Sciatic nerve (tissue), 2 donors: ENCODE measurements at places on chromosomes 6 and 20. TPM values are rescaled to one million over a fixed set of nuclear protein-coding genes. Genes with fewer than 3 reads are reported as not detected.

TNFRSF6B gene
- 6.1 TPM for total RNA-seq

SPDEF gene
- total RNA-seq: not detected

DNA sequence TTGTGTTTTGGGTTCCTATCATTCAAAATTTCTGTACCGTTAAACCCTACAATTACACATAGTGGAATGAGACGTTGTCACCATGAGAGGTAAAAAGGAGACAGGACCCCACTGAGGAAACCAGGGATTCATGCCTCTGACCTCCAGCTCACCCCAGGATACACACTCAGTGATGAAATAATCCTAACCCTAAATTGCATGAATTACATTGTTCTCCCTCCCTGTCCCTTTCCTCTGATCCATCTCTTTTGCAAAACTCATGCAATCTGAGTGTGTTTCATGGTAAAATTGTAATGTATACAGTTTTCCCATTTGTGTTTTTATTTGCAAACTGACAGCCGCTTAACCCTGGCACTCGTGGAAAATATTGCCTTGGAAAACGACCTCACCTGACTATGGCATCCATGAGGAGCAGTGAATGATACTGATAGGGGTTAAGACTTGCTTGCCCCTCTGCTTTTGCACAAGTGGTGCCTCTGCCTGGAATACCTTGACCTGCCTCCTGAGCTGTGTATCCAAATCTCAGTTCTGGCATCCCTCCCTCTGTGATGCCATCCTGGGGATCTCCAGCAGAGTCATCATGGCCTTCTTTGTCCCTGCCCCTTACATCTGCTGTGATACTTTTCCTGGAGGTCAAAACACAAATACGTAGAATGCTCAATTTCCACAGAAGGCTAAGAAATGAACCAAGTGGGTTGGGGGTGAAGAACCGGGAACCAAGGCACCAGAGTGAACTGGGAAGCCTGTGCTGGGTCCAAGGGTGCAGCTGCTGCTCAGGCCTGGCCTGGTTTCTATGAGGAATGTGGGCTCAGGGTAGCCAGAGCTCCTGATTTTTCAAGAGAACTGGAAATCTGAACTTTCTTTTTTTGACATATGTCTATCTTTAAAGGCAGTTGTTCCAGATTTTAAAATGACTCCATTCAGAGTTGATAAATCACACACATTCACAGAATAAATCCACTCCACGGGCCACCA, 211.6 kb upstream of the ZNF217 start:
- no peak for DNase-seq

- no peak for DNase-seq
Observed at GRCh38 chr6:122130026-122130348, 269.5 kb upstream of the HSF2 start.

- no peak for DNase-seq
Observed at GRCh38 chr6:161242779-161243693, 30.8 kb downstream of the AGPAT4 start.

DNA sequence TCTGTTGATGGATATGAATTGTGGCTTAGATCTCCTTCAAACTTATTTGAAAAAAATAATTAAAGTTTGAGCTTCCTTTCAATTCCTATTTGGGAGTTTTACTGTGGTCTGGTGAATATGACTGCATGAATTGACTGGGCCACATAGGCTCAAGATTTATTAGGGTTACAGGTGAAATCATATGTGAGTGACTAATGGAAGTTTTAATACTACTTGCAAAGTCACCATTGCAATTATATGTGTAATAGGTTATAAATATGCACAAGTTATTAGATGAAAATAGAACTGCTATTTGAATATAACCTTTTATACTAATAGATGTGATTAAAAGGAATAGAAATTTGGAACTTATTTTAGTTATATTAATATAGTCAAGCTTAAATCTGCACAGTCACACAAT, 712.1 kb upstream of the MMS22L start:
- no peak for DNase-seq

- no peak for DNase-seq
Observed at GRCh38 chr6:75115481-75115880, 90.4 kb downstream of the COL12A1 start.

GRCh38 chr6:110266996-110267395, 86.8 kb downstream of the CDC40 start:
- no peak for DNase-seq

DNA sequence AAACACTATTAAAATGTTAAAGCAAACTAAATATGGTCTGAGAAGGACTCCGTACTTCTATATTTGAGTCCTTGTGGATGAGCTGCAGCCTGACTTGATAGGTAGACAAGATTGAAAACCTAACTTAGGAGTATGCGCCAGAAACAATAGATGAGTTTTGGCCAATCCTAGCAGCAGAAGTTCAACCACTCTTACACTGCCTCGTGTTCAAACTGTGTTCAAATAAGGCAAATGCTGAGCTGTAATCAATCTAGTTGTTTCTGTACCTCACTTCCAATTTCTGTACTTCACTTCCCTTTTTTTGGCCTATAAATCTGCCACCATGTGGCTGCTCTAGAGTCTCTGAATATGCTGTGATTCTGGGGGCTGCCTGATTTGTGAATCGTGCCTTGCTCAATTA, 13.2 kb upstream of the SERINC1 start:
- DNase-seq: no peak

GRCh38 chr6:11291582-11291981, 59.1 kb upstream of the NEDD9 start:
- DNase-seq: no peak

GRCh38 chr6:105791179-105791578, 295.0 kb upstream of the PRDM1 start:
- DNase-seq: no peak

GRCh38 chr20:16664020-16664419, 65.8 kb upstream of the SNRPB2 start:
- no peak for DNase-seq

DNA sequence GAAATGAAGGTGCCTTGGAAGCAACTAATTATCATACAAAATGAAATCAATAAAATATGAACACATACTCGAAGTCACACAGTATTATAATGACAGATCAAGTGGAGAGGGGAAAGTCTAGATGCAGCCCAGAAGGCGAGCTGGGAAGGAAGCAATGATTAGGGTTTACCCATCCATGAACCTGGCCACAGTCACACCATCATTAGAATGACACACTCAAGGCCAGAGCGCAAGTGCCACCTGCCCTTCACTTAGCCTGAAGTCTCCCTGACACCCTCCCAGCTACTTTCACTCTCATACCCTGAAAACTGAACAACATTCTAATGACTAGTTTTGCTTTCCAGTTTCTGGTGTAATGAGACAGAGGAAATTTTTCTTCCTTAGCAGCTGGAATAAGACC, 302.8 kb upstream of the JARID2 start:
- DNase-seq: no peak

DNA sequence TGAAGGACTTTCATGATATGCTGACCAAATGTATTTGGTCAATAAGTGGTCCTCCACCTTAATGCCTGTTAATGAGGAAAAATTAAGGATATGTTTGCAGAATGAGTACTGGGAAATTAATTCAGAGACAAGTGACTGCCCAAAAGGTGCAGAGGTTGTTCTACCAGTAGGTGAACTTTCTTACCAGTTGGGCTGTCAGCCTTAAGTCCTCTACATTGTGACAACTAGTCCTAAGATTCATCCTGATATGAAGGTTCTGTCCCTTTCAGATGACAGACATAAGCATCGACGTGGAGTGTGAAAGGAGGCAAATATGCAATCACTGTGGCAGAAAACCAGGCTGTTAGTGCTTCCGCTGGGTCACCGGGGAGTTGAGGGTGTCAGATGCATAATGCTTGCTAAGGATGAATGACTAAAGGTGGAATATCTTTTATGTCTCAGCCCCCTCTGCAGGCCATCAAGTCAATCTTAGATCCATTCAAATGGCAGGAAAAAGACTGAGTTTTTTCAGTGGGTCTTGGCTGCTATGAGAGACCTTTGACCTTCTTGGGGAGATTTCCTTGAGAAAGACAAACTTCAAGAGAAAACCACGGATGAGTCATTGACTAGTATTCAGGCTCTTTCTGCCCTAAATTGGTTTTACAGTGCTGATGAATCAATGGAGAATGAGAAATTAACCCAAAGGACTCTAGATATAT, 226.0 kb downstream of the TPBG start:
- DNase-seq: no peak
